ENCODE measurements at places on chromosomes 1 and 21. TPM values are rescaled to one million over a fixed set of nuclear protein-coding genes. Genes with fewer than 3 reads are reported as not detected.

Gene MX1
- total RNA-seq: 1.9 TPM

Gene BGLAP
- total RNA-seq: not detected

Gene PTPRF
- total RNA-seq: 92.7 TPM

Gene RGS13
- not detected for total RNA-seq

Gene SERPINC1
- total RNA-seq: 0.16 TPM

Gene MSH4
- not detected for total RNA-seq

Gene TACSTD2
- total RNA-seq: not detected

Gene PTPN7
- total RNA-seq: not detected

Gene LHX8
- total RNA-seq: 1.1 TPM

Gene GIPC2
- not detected for total RNA-seq

Gene RCAN3
- total RNA-seq: 13.8 TPM

Gene BCAN
- 0.06 TPM for total RNA-seq

Gene CLEC20A
- total RNA-seq: not detected

Gene FCAMR
- total RNA-seq: not detected

Gene C8B
- not detected for total RNA-seq

Gene CLIC6
- 0.09 TPM for total RNA-seq

Gene IGSF9
- total RNA-seq: 0.22 TPM

Gene RGS4
- 0.08 TPM for total RNA-seq

Gene LIN28A
- total RNA-seq: 0.03 TPM

Gene OR6K2
- not detected for total RNA-seq

Gene PHLDA3
- total RNA-seq: 173 TPM

Gene SPATA21
- total RNA-seq: not detected

Gene IL10
- total RNA-seq: not detected

Gene LMOD1
- not detected for total RNA-seq

Gene TBX19
- total RNA-seq: 0.93 TPM

Gene PLPPR4
- total RNA-seq: not detected

Gene CYP4Z1
- total RNA-seq: not detected

Gene KCNJ10
- total RNA-seq: not detected

Gene FAM110D
- not detected for total RNA-seq

Gene AK5
- total RNA-seq: 7.8 TPM

Gene UBE2U
- total RNA-seq: not detected

Gene KIFAP3
- 12.2 TPM for total RNA-seq

Gene TMEM240
- 0.52 TPM for total RNA-seq

Gene MIXL1
- total RNA-seq: not detected

Gene MYBPHL
- total RNA-seq: not detected

Gene PGLYRP3
- not detected for total RNA-seq

Gene LCK
- total RNA-seq: not detected

Gene CDA
- total RNA-seq: 42.4 TPM

Gene SLC25A34
- total RNA-seq: 0.25 TPM
